ENCODE measurements at places on chromosomes 1 and 21.

GRCh38 chr1:54574158-54574778 is 26.2 kb downstream of the ACOT11 start:
- DNase-seq, result no peak

DNA sequence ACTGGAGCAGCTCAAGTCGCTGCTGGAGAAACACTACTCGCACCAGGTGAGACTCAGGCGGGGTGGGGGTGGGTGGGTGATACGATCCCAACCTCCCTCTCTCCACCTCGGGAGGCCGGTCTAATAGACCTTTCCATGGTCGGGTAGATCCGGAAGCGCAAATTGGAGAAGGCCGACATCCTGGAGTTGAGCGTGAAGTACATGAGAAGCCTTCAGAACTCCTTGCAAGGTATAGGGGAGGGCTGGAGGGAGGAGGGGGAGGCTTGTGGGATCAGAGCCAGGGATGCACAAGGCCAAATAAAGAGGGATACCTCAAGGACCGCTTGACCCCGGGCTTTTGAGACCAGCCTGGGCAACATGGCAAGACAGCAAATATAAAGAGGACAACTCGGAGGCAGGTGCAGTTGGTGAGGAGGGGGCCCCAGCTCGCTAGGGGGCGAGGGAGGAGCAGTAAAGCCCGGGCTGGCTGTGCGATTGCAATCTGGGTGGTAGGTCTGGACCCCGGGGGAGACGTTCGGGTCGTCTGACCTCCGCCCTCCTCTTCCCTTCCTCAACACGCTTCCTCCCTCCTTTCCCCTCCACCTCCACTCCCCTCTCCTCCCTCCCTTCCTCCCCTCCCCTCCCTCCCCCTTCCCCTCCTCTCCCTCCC is 546 bp downstream of the HES3 start:
- no peak for DNase-seq

DNA sequence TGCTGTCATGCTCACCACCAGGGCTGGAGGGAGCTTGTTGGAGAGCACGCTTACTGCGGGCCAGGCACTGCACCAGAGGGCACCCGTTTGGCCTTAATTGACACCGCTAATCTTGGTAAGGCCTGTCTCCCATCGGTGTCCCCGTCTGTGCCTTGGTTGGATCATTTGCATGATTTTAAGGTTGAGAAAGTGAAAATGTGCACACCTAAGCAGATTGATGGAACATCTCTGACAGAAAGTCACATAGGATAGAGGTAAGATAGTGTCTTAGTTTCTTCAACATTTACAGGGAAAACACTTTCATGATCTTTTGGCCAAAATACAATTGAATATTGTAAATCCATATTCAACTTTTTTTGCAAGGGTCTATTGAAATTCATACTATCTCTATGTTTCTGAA is 255.5 kb downstream of the KCNJ6 start:
- DNase-seq, result no peak

DNA sequence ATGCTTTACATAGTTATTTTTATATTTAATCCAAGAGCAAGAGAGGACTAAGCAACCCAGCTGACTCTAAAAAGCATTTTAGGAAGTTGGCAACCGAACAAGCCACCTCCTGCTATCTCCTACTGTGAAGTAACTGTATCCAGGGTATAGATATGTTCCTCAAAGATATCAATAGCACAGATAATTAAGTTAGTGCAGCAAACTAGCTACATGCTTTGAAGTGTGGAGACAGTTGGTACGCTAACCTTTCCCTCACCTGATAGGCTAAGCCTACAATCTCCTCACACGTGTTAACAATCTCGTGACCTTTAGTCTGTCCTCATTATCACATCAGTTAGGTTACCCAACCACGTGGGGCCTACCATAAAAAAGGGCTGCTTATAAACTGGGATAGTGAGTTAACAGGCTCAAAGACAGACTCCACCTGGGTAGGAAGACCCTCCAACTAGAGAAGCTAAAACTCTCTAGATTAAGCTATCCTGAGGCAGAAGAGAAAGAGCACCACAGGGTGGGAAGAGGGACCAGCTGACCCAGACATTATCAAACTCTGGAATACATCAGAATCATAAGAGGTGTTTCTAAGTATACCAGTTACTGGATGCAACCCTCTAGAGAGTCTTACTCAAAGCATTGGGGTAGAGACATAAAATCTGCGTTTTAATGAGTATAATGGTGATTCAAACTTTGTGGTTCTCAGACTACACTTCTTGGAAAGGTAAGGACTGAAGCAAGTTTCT is 340.1 kb upstream of the ESRRG start:
- no peak for DNase-seq

DNA sequence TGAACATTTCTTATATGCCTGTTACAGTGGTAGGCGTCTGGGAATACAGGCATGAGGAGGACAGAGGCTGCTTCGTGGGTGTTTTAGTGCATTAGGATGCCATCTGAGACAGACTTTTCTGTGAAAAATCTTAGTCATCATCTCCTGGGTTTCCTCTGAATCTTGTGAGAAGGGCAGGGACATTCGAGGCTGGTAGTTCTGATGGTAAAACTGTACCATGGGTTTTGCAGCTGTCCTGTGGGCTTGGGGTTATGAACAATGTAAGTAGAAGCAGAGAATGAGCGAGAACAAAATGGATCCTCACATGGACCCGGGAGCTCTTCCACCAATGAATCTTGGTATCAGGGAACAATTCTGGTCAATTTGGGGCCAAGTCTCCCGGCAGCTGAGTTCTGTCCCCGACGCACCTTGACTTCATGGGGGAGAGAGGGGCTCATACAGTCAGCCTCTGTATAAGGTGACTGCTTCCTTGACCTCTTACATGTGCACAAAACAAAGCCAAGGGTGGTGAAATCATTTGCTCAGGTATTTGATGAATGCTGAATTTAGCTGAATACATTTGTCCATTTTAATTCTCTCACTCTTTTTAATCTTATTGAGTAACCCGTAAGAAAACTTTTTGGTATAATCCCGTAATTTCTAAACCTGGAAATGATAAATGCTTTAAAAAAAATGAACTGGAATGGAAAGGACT is 63.6 kb upstream of the ERRFI1 start:
- DNase-seq, result no peak

DNA sequence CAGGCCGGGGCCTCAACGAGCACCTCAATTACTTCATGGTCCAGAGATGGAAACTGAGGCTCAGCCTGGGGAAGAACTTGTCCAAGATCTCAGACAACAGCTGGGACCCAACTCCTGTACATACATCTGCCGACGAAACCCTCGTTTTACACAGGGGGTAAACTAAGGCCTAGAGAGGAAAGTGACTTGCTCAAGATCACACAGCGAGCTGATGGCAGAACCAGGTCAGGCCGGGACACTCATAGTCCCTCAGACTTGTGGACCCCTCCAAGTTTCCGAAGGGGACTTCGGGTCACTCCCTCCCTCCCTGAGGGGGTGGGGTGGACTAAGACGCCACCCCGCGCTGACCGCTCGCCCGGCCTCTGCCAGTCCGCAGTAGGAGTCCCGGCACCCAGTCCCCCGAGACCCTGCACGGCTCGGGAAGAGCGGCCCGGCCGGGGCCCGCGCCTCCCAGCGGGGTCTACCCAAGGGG is 430 bp downstream of the WASF2 start:
- peak; percentile 48 for DNase-seq

GRCh38 chr1:39174390-39175081 is 30.0 kb upstream of the MACF1 start:
- DNase-seq, result no peak

DNA sequence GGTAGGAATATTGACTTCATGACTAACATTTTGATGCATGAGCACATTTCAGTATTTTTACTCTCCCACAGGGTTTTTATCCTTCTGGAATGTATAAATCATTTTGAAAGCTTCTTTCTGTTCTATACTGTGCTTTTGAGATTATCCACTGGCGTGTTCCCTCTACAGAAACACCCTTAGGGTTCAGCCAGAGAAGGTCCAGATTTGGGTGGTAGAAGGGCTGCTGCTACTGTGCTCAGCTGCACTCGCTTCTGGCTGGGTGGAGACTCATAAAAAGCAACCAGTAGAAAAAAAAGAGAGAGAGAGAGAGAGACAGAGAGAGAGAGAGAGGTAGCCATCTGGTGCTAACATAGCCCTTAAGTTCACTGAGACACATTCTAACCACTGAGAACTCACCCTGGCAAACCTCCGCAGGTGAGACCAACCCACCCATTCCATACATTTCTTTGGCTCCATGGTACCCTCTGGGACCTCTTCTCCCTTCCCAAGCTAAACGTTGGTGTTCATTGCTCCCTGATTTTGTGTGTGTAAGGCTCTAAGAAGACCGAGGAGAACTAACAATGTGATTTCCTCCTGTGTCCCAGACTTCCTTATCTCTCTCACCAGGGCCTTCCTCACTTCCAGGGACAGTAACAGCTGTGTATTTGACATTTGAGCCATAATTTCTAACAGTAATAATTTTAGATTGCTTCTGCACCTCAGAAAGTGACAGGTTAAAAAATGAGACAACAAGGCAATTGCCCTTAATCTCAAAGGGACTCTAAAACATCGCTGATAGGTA is 7.2 kb downstream of the APCS start:
- no peak for DNase-seq

- DNase-seq, result no peak
These were observed 106.4 kb downstream of the TGFBR3 start for GRCh38 chr1:91779548-91780021.

DNA sequence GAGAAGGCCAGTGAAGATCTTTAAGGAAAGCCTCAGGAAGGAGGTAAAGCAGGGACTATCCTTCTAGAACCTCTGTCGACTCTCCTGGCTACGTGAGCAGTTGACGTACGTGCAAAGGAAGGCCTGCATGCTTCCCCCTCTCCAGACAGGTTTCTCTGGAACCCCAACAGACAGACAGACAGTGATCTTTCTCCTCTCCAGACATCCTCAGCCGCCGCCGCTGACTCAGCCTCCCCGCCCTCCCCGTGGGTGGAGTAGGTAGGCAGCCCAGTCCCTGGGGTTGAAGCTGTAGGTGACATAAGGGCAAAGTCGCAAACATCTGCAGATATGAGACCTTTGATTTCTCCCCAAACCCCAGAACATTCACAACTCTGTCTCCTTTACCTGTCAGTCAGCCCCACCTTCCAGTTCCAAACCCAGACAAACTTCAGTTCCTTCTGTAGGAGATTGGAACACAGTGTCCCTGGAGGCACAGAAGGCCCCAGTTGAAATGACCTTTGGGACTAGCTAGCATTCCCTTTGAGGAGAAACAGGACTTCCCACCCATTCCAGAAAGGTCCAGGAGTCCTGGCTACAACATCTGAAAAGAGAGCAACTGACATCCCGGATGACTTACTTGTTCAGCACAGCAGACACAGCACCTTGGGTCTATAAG is 146.0 kb upstream of the JUN start:
- DNase-seq, result no peak

- DNase-seq, result no peak
These were observed 222.6 kb upstream of the KCTD3 start for GRCh38 chr1:215344539-215344938.

GRCh38 chr1:88276163-88276562 is 407.9 kb upstream of the PKN2 start:
- no peak for DNase-seq

DNA sequence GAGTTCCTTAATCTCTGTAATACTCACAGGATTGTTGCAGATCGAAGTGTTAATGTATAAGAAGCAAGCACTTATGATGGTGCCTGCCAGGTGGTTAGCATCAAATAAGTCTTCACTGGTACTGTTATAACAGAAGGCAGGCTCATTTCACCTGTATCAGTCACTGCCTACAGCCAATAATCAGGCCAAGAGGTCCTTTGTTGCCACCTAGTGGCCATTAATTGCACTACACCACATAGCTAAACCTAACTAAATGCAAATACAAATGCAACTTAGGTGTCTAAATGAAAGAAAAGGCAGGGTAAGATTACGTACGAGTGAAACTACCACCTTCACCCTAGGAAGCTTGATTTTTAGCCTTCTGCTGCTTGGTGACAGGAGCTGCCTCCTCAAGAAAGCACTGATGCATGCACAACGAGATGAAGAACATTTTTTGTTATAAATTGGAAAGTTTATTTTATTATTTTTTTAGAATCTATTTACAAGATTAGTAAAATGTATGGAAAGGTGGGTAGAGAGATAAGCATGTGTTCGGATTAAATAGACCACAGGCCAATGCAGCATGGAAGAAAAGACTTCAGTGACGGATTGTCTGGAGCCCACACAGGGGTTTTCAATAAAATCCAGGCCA is 334.8 kb upstream of the CAMK1G start:
- peak; percentile 81 for DNase-seq

DNA sequence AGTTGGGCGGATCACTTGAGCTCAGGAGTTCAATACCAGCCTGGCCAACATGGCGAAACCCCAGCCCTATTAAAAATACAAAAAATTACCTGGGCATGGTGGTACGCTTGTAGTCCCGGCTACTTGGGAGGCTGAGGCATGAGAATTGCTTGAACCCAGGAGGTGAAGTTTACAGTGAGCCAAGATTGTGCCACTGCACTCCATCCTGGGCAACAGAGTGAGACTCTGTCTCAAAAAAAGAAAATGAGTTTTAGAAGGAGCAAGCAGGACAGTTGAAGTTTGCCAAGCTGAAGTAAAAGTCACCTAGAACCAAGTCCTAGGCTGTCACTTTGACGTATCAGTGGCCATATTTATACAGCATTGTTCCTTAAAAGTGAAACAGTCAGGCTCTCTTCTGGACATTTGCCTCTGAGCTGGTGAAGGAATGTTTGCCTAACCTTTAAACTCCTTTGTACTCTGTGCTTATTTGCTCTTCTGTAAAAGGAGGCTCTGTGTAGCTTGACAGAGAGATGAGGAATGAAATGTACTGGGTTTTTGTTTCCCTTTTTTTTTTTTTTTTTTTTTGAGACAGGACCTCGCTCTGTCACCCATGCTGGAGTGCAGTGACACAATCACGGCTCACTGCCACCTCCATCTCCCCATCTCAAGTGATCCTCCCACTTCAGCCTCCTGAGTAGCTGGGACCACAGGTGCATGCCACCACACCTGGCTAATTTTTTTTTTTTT is 2.8 kb downstream of the RAB4A start:
- no peak for DNase-seq

DNA sequence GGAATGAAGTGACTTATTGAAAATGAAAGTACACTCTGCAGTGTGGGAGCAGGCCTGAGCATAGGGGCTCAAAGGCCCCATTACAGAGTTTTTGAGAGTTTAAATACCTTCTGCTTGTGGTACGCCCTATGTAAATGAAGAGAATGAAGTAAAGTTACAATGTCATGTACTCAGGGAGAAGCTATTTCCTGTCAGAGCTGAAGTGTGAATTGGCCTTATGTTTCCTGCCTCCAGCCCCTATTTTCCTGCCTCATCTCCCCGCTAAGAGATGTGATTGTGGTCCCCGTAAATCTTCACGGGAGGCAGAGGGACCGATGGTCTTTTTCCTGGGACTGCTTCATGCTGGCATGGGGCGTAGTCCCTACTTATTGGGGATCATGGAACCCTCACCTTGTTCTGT is 2.5 kb upstream of the ZNF683 start:
- DNase-seq, result no peak

DNA sequence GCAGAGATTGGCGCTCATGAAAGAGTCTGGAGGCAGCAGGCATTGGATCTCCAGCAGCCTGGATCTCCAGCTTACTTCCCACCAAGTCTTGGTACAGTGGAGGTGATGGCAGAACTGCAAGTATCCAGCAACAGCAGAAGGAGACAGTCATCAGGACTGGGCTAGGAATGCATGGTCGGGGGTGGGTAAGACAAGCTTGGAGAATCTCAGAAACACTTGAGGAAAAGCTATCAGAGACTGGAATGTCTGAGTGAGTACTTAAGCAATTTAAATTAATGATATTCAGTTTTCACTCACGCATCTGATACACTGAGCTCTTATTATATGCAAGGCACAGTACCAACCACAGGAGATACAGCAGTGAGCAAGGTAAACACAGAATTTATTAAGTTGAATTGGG is 9.8 kb downstream of the TMEM35B start:
- DNase-seq, result no peak

Measured in NCI-H1092 treated with DMSO at 0.1 percent for 48 hours (cell line).